ENCODE measurements at places on chromosomes 2 and 18.

DNA sequence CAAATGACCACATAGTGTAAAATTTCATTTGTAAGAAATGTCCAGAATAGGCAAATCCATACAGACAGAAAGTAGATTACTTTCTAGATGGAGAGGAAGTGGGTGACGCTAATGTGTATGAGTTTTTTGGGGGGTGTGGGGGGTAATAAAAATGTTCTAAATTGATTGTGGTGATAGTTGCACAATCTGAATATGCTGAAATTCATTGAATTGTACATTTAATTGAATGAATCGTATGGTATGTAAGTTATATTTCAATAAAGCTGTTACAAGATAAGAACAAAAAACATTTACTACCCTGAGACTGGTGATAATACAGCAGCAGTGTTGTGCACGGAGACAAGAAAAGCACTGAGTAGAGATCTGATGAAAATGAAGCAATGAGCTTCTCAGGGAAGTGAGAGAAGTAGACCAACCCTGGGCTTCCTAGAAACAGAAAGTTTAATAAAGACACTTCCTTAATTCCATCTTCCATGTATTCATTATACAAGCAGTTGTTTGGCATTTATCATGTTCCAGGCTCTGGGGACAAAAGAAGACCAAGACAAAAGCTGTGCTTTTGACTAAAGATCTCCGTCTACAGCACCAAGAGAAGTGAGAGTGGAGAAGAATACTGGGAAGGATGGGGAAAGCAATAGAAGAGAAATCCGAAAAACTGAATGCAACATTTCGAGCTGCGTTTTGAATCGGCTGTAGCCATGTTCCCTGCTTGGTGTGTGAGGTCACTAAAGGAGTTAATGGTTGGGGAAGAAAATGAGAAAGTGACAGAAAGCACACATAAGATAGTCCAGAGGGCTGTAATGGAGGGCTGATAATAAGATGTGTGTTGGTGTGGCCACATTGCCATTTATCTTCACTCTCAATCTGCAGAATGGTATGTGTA lies 1.8 kb upstream of the PDE11A start:
- DNase-seq = no peak

GRCh38 chr18:58323866-58324762 lies 280.1 kb downstream of the NEDD4L start:
- no peak for DNase-seq

GRCh38 chr2:79250656-79251055 lies 91.1 kb upstream of the REG3A start:
- no peak for DNase-seq

DNA sequence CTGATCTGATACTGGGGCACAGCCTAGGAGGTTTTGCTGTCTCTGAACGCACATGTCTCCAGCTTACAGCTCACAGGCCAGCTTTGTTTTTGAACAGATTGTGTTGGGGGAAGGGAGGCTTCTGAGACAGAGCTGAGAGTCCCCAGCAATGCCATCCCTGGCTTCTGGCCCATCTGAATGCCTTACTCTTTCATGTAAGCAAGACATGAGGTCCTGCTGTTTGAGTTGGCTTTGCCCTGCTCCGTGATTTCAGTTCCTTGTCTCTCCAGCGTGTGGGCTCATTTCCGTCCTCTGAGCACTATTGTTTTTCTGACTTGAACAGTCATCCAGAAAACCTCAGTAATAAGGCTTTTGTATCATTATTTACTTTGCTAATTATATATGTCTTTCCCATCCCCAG lies 194.9 kb upstream of the TNP1 start:
- DNase-seq = no peak

GRCh38 chr2:206526416-206526815 lies 83.1 kb downstream of the ADAM23 start:
- DNase-seq = no peak

- DNase-seq = no peak
Observed at GRCh38 chr2:196183528-196184231, 12.3 kb upstream of the STK17B start.

GRCh38 chr2:151817929-151818328 lies 10.3 kb downstream of the ARL5A start:
- DNase-seq = no peak

DNA sequence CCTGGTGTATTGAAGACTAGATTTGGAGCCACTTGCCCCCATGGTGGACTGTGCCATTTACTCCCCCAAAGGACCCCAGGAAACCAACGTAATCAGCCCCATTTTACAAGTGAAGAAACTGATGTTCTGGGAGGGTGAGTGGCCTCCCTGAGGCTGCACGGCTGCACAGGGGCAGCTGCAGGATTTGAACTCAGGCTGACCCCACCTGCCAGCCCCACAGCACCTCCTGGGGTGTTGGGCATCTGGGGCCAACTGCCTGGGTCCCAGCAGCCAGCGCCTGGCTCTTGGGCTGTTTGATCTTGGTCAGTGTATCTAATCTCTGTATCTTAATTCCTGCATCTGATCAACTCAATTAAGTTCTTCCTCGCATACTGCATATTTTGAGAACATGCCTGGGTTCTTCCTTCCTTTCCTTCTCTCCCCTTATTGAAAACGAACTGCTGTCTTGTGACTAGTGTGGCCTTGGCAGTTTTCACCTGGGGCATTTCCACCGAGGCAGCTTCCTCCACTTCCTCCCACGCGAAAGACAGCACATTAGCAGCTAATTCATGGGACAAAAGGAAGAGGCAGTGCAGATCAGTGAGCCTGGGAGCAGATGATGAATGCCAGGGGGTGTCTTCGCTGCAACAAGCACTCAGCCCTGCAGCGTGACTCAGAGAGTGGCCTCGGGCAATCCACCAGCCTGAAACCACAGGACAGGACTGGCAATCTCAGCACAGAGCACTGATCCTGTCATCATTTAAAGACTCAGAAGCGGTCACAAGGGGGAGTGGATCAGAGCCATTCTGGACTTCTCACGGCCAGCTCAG lies 184.1 kb upstream of the RAB12 start:
- DNase-seq = no peak

DNA sequence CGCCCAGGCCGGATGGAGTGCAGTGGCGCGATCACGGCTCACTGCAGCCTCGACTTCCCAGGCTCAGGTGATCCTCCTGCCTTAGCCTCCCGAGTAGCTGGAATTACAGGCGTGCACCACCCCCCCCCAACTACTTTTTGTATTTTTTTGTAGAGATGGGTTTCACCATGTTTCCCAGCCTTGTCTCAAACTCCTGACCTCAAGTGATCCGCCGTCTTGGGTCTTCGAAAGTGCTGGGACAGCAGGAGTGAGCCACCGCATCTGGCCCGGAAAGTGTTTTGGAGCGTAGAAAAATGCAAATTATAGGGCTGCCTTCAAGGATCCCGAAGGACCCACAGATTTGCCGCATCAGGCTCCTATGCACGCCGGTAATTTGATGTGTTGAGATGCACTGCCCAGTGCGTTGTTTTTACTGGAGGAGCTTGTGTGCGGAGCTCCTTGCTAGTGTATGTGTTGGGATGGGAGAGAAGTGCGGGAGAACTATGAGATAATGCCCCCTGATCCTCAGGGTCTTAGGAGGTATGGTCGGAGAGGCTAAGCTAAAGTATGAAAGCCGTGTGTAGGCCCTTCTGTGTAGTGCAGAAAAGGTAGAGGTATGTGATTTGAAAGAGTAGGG lies 1.2 kb upstream of the CLASP1 start:
- no peak for DNase-seq

DNA sequence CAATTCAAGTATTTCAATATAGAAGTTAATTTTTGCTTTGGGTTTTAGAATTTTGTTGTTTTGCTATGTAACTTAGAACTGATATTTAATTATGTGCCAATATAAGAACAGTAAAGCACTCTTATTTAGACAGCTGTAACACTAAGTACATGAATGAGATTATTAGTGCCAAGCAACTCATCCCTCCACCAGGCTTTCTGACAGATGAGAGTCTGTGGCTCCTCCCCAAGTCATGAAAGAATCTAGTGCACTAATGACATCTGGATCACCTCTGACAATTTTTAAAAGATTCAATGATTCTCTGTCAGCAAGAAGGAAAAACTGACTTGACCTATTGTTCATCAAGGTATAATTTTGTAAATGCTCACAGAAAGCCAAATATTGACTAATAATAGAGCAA lies 67.8 kb downstream of the TMEFF2 start:
- DNase-seq = no peak

DNA sequence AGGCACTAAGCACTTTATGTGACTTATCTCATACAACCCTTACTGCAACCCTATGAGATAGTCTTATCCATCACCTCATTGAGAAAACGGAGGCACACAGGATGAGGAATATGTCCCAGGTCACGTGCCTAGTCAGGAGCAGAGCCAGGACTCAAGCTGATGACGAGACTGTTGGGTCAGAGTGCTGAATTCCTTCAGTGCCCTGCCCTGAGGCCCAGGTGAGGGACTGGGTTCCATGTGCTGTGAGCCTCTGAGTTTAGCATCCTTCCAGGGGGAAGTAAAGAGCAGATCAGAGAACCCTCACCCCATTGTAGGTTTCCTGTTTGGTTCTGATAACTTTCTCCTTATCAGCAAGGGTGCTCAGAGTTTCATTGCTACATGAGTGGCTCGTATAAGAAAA lies 11.7 kb upstream of the EDAR start:
- DNase-seq = no peak

DNA sequence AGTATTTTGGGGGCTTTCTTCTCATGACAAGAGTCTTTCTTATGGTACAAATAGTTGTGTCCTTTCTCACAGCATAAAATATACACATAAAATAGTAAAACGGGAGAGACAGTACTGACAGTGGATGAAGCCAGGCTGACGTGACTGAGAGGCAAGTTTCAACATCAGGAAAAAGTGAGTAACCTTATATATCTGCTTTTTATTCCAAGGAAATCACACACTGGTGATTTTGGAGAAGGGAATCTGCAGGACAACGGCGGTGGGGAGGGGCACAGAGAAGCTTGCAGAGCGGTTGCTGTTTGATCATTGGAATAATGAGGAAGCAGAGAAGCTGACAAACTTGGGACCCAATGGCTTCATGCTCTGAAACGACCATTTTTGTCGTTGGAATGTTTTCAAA lies 130.6 kb upstream of the ZNF236 start:
- DNase-seq = no peak

DNA sequence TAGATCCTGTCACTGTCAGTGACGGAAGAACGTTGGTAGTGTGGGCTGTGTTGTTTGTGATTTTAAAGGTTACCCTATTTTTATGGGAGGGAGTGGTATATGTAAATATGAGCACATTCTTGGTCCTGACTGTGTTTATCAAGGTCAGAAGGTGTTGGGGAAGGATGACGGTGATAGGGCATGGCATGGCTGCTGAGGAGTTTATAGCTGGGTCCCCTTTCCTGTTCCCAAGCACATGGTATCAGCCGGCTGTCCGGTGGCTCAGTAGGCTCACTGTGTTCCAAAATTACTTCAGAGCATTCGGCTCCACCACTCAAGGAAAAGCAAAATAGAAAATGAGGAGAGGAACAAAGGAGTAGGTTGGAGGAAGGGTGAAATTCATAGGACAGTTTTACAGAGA lies 28.6 kb downstream of the IRS1 start:
- DNase-seq = no peak

DNA sequence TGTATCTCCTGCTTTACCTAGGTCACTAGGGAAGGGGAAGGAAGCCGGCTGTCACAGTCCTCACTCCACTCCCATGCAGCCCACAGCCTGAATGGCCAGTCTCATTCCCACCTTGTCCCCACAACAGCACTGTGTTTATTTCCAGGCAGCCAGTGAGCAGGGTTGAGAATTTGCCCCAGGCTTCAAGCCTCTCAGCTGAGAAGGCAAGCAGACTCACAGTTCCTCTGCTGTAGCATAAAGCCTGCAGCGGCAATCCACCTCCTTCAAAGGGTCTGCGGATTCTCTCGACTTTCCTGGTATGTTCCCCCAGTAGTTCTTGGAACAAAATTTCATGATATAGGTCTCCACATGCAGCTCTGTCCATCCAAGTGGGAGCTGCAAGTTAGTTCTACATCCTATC lies 262.9 kb upstream of the GULP1 start:
- DNase-seq = no peak

DNA sequence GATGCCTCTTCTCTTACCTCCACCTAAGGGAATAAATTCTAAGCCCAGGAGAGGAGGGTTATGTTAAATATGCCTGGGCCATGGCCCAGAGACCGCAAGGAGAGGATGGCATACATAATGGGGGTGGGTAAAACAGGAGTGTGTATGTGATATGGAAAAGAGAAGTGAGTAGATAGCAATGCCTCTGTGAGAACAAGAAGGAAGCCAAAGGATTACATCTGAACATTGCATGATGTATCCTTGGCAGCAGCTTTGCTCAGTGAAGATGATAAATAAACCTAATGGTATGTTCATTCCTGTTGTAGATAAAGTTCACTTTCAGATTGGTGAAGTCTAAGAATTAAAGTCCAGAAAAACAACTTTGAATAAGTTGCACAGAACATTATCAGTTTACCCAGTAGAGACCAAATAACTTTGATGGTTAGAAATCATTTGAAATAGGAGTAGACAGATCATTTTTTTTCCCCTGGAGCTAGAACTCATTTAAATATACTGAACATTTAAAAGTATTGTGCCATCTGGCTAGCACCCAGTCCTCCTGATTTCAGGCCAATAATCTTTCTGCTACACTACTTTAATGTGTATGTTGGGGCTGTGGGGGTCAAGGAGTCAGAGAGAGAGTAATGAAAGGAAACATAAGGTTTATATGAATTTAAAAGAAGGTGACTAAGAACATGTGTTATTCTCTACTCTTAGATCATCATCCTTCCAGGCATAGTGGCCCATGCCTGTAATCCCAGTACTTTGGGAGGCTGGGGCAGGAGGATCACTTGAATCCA lies 231.7 kb downstream of the PARD3B start:
- no peak for DNase-seq
